ENCODE measurements at places on chromosomes 12 and 14.

DNA sequence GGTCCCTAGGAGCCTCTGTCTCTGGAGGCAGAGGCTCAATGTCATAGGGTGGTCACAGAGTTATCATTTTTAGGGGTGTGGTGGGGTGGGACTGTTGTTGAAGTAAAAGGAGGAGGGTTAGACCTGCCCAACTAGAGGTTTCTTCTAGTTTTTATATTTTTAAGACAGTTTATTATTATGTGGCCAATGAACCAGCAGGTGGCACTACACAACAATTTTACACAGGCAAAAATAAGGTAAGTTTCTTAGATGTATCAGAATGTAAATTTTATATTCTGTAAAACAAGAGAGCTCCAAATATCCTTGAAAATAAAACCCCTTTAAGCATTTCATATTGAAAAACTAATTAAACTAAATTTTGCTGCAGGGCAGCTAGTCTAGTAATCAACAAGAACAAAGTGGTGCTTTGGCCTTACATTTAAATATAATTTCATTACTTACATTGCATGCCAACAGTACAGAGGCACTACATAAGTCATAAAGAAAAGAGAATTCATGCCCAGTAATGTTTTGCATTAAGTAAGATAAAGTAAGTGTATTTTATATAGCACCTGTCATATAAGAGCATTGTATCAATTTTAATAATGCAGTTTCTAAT, 22.2 kb upstream of the OVCH1 start:
- DNase-seq = no peak

GRCh38 chr14:35808076-35808637, 938 bp downstream of the RALGAPA1 start:
- no peak for DNase-seq

DNA sequence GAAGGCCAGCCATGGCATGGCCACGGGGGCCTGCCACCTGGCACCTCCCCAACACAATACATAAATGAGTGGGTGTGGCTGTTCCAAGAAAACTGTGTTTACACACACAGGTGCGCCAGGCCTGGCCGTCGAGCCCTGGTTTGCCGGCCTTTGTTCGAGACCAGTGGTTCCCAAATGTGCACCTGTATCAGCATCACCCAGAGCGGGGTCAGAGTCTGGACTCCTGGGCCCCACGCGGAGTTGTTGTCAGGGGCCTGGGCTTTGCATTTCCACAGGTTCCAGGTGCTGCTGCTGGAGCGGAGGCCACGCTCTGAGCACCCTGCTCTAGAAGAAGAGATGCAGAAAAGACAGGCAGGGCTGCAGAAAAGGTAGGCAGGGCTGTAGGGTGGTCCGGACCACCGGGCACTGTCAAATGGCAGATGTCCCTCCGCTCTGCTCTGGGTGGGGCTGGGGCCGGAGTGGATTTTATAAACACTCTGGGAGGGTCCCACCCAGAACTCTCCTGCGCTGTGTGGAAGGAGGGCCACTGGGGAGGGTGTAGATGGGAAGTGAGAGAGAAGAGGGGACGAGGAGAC, 4.2 kb upstream of the ASPG start:
- no peak for DNase-seq

GRCh38 chr14:41875116-41875515, 268.4 kb downstream of the LRFN5 start:
- DNase-seq = no peak

- DNase-seq = no peak
Observed at GRCh38 chr12:6367969-6368892, 7.1 kb downstream of the SCNN1A start.

- no peak for DNase-seq
Observed at GRCh38 chr14:100669011-100669412, 57.7 kb upstream of the DLK1 start.

GRCh38 chr12:107597695-107598410, 87.7 kb upstream of the PWP1 start:
- DNase-seq = no peak

- DNase-seq = no peak
Observed at GRCh38 chr12:54509617-54510016, 12.1 kb downstream of the NCKAP1L start.

- DNase-seq = no peak
Observed at GRCh38 chr14:83491091-83491490, 1957.4 kb upstream of the SEL1L start.

DNA sequence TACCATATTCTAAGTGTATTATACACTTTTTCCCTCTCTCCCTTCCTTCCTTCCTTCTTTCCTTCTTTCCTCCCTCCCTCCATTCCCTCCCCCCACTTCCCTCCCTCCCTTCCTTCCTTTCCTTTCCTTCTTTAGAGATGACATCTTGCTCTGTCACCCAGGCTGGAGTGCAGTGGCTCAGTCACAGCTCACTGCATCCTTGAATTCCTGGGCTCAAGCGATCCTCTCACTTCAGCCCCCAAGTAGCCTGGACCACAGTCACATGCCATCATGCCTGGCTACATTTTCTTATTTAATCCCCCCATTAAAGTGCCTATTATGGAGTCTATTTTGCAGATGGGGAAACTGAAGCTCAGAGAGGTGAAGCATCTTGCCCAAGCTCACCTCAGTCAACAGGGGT, 55.0 kb downstream of the SVOP start:
- DNase-seq = no peak

- DNase-seq = no peak
Observed at GRCh38 chr14:33126433-33126832, 187.8 kb downstream of the NPAS3 start.

DNA sequence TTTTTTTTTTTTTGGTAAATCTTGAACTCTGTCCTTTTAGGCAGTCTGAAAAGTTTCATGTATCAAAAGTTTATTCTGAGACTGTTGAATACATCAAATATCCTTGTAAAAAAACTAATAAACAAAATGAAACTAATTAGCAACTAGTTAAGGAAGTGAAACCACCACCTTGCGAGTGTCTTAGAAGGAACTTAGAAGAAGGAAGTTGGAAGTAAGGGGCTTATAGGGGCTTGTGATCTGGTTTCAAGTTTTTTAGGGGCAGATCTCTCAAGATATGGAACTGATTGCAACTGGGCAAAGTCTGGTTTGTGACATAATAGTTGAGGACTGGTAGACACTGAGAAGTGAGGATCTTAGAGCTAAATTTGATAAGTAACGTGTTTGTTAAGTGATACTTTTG, 748.8 kb downstream of the C12orf50 start:
- no peak for DNase-seq

- DNase-seq = no peak
Observed at GRCh38 chr12:2384533-2385351, 332.0 kb downstream of the CACNA1C start.

GRCh38 chr14:65471038-65471878, 58.7 kb downstream of the FUT8 start:
- no peak for DNase-seq

- DNase-seq = no peak
Observed at GRCh38 chr14:71692496-71692895, 239.7 kb upstream of the RGS6 start.

GRCh38 chr14:100585448-100586152, 1.6 kb downstream of the BEGAIN start:
- no peak for DNase-seq

DNA sequence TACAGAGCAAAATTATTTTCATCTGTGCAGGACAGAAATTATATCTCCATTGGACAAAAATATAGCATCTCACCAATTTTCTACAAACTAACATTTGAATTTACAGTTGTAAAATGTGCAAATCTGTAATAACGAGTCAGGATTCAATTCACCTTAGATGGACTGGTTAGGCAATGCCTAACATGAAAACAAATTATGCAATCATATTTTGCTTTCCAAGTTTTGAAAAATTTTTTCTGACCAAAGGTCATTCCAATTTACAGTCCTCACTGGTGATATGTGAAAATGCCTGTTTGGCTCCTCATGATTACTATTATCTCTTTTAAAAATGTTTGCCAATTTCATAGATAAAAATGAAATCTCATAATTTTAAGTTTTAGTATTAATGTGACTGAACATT, 6.5 kb upstream of the CPM start:
- no peak for DNase-seq

DNA sequence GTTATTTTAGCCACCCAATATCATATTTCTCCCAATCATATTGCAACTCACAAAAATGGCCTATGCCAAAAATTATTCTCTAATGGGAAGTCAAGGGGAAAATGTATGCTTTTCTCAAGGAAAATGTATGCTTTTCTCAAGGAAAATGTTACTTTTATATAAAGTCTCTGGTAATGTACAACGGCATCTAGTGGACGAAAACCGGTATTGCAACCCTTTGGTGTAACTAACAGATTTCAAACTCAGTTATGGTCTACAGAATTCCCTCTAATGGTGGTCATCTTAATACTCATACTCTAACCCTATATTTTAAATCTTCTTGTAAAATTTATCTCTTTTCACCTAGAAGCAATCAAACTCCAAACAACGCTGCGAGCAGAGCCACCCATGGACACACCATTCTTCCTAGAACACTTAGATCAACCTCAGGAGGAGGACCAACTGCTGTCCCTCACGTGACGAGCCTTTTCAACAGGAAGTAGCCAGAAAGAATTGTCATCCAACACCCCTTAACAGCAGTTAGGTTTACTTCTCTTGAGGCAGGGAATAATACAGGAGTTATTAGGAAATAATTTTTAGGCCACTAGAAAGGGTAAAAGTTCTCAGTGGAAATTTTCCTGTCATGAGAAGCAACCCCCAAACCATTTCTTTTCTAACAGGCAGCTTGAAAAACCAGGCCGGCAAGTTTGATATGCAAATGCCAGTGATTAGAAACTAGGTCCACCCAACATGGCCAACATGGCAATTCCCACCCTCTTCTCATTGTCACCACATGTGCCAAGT, 20.1 kb downstream of the APOBEC1 start:
- DNase-seq = peak; percentile 15

DNA sequence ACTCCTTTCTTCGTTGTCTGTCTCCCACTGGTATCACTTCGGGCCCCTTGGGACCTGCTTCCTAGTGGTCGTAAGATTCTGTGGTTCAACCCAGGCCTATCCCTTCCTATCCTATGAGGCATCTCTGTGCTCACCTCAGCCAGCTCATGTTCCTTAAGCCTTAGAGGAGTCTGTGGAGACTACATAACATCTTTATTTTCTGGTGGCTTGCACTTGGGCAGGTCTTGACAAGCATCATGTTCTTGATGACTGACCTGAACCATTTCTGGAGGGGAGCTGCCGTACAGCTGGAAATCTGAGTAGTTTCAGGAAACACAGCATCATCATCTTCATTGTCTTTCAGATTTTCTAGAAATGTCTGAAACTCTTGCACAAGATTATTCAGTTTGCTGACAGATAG, 69.3 kb downstream of the PPFIBP1 start:
- no peak for DNase-seq

GRCh38 chr12:118187751-118188435, 52.0 kb downstream of the PEBP1 start:
- no peak for DNase-seq

DNA sequence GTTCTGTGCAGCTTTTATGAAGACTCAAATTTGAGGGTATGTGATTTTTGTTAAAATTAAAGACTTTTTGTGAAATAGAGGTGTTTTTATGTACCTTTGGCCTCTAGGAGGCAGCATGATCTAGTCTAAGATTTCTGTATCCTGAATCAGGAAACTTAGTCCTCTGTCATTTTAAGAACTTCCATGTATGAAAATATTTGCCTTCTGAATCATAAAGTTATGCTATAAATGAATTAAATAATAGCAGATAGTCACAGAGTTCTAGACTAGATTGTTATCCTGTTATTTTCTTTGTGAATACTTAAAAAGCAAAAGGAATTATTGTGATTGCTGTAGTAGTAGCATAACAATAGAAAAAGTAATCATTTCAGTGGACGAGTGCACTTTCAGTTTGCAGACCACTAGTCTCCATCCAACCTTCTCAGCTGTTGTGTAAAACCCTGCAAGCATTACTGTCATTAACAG, 56.3 kb downstream of the FGD4 start:
- DNase-seq = no peak

DNA sequence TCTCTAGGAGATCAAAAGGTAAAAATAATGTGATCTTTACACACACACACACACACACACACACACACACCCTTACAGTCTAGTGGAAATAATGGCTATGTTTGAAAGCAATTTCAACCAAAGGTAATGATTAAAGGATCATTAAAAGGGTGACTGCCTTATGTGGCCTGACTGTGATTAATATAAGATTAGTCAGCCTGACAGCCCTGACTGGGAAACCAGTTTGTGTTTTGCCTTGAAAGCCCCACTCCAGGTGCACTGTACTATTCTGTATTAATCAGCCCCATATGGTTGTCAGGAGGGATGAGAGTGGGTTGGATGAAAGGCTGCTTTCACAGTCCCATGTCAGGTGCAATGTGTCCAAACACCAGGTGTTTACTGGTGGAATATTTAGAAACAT, 10.5 kb downstream of the RASSF9 start:
- no peak for DNase-seq

- no peak for DNase-seq
Observed at GRCh38 chr14:26860111-26860510, 262.3 kb upstream of the NOVA1 start.

DNA sequence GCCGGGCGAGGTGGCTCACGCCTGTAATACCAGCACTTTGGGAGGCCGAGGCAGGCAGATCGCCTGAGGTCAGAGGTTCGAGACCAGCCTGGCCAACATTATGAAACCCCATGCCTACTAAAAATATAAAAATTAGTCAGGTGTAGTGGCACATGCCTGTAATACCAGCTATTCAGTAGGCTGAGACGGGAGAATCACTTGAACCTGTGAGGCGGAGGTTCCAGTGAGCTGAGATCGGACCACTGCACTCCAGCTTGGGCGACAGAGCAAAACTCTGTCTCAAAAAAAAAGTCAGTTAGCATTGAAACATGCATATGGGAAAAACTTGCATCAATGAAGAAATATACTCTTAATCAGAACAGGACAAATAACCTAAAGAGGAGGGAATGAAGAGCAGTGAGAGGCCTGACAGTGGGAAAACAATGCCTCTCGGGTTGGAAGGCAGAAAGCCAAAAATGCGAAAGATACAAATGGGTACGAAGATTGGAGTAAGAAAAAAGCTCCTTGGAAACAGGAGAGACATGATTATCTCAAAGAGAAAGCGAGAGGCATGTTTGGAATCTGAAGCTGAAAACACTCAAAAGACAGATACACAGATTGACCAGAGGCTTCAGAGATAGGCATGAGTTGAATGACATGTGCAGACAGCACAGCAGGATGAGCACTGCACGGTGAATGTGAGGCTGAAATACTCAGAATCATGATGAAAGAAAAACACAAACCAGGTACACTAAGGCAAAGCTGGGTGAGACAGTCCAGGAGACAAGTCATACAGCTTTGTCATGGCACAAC, 30.6 kb downstream of the RESF1 start:
- DNase-seq = no peak

- DNase-seq = no peak
Observed at GRCh38 chr14:52068615-52069306, at the start of gene NID2. Gene NID2, minus strand, starts transcription at chr14:52069059. Its CDS starts 65 bp downstream, at chr14:52068994.

GRCh38 chr12:10392394-10392930, 2.6 kb upstream of the KLRK1 start:
- DNase-seq = no peak

DNA sequence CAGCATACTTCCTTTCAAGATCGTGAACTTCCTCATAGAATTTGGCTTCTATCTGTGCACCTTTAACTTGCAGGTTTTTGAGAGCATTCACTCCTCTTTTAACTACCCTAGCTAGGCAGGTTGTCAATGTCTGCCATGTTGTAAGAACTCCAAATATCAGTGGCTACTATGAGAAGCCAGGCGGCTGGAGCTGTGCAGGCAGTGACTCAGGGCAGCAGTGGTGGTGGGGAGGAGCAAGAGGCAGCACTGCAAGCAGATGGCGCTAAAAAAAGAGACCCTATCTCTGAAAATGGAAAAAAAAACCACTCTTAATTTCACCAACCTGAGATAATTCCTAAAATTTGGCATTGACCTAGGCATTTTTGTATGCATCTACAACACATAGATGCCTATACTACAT, 28.5 kb downstream of the YARS2 start:
- no peak for DNase-seq

- no peak for DNase-seq
Observed at GRCh38 chr12:65728848-65729793, 95.2 kb upstream of the HMGA2 start.
